ENCODE measurements at places on chromosomes 2 and 18.

DNA sequence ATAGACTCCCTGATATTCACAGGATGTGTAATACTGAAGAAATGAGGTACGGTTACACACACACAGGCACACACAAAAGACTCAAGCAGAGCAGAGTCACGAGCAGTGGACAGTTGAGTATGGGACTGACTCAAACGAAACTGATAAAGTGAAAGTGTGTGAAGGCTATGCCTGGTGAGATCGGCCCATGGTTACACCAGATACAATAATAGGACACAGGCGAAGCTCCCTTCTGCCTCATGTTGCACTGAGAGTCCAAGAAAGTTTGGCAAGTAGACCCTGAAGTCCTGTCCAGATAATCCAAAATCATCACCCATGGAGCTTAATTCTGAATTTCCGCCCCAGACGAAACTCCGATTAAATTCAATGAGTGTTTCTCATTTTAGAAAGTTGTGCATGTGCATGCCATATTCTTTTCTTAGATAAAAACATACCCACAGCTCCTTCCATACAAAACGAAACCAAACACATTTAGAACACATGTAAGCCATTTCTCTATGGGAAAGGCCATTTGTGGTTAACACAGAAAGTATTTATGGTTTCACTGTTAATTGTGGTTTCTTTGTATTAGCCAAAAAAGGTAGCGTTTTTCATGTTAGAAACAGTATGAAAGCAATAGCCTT lies 567.6 kb downstream of the PLCL1 start:
- DNase-seq = peak; percentile 13

DNA sequence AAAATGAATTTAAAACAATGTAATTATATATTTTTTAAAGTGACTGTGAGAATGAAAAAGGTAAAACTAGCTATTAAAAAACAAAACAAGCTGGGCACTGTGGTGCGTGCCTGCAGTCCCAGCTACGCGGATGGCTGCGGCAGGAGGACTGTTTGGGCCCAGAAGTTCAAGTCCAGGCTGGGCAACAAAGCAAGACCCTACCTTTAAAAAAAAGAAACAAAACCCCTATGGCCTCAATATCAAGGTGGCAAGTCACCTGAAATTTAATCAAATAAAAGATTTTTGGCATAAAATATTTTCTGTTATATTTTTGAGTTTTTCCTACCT lies 46.9 kb upstream of the STRN start:
- no peak for DNase-seq

GRCh38 chr2:56034258-56034657 lies 110.7 kb upstream of the EFEMP1 start:
- no peak for DNase-seq

GRCh38 chr18:77784759-77785379 lies 535.2 kb downstream of the GALR1 start:
- DNase-seq = no peak

DNA sequence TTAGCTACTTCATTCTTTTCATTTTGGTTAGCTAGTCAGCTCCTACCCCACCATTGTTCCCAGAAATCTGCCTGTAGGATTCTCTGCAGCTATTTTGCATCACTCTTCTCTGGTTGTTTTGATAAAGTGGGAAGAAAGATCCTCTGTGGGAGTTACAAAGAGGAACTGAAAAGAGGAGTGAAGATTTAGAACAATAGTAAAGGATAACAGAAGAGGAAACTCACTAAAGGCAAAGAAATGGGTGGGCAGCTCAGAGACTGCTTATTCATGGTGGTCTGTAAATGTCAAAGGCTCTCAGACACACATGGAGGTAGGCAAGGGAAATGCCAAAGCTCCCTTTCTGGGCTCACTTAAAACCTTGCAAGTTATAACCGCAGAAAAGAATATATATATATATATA lies 17.2 kb upstream of the CD207 start:
- DNase-seq = no peak

GRCh38 chr2:171367692-171368091 lies 66.1 kb downstream of the METTL8 start:
- no peak for DNase-seq

GRCh38 chr2:45575881-45576280 lies 35.2 kb downstream of the SRBD1 start:
- DNase-seq = no peak

DNA sequence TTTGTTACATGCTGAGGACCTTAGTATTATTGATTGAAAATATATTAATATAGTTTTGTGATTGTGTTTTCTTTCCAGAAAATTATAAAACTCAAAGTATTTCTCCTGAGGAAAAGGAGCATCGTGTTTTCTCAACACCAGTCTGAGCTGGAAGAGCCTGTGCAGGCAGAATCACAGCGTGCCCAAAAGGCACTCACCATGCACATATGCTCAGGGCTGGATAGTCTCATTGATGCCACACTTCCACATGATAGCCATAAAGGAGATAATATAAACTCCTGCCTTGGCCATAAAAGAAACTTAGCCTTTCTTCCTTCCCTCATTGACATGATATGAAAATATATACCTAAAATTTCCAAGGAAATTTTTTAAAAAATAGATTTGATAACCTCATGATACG lies 4.0 kb downstream of the PDE1A start:
- DNase-seq = no peak

DNA sequence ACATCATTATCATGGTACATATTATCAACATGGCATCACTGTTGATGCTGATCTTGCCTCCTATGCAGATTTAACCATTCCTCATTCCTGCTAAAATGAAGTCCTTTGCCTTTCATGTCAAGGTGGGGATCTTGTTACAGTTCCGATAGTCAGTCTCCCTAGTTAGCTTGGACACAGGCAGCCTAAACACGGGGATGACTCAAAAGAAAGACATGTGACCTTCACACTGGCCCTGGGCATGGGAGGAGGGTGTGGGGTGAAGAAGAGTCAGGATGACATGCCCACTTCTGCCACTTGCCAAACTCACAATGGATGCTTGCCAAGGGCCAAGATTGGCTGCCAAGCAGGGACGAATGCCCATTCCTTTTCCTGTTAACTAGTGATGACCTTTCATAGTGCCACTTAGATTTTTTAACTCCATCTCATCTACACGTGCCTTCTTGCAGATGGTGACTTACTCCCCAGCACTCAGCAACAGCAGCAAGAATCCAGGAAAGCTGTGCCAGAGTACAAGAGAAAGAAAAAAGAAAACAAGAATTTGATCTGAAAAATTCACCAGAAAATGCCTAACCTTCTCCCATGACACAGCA lies 13.9 kb upstream of the SLC1A4 start:
- DNase-seq = no peak

GRCh38 chr2:207796585-207797350 lies 27.1 kb upstream of the FZD5 start:
- DNase-seq = no peak

DNA sequence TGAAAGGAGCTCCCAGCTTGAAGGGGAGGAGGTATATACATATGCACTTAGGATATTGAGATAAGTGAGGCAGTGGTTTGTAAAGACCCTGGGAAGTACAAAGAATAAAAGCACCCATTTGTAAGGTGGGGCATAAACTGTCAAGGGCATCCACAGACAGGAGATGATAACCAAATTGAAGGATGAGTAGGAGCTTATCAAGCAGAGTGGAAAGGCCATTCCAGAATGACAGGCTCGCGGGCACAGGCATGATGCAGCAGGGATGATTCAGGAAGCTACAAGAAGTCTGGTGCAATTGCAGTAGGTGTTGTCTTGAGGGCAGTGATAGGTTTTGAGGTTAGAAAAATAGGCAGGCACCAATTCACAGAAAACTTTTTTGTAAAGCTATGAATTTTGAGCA lies 504.8 kb downstream of the PIK3C3 start:
- DNase-seq = no peak

- DNase-seq = no peak
Measured at GRCh38 chr2:241049739-241050623, 51.6 kb downstream of the SNED1 start.

- DNase-seq = no peak
Measured at GRCh38 chr2:8430628-8431027, 251.2 kb upstream of the ID2 start.

DNA sequence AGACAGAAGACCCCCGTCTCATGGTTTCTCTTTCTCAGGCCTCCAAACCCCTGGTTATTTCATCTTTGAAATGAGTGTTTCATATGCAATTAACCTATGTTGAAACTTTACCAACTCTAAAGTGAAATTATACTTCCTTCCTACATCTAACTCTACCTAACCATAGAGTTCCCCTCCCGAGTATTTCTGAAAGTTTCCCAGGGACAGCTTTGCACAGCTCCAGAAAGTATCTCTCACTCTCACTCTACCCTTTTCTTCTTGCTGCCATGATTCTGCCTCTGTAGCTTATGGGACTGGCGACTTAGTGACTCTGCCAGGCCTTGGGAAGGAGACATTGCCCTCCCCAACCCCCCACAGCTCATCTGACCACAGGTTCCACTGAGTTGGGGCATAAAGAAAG lies 107.9 kb downstream of the B3GNT2 start:
- DNase-seq = no peak

GRCh38 chr2:149656996-149657395 lies 69.4 kb upstream of the MMADHC start:
- no peak for DNase-seq

DNA sequence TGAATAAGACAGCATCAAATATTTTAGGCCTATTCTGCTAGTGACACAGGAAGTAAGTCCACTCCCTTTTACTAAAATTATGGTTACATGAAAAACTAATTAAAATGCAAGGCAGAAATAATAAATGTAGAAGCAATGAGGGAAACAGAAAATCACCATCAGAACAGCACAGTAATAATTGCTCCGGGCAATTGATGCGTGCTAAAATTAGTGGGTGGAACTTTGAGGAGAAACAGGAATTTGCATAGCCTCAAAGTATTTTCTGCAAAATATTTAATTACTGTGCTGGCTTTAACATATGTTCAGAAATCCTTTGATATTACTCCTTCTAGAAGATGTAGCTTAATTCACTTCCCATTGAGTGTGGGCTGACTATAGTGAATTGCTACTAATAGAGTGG lies 654.3 kb upstream of the RAB6C start:
- no peak for DNase-seq

- DNase-seq = no peak
Measured at GRCh38 chr2:27123302-27124150, at the start of gene ABHD1. Gene ABHD1, plus strand, starts transcription at chr2:27123815. Its CDS starts 134 bp downstream, at chr2:27123949.

DNA sequence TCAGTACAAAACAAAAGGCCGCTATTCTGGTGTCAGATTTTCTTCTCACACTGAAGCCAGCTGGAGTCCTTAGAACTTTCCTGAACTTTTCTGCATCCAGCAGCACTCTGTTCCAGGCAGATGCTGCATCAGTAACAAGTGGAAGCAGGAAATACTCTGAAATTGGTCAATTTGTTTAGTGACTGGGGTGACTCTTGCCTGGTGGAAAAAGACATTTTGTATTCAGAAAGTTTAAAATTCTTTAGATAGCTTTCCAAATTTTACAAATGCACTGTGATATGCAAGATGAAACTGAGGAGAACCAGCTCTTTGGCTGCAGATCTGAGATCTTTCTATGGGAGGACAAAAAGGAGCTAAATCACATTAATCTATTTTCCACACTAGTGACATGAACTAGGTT lies 385.7 kb downstream of the NRXN1 start:
- no peak for DNase-seq

- no peak for DNase-seq
Measured at GRCh38 chr2:96325041-96325883, at the start of gene ITPRIPL1. Gene ITPRIPL1, plus strand, starts transcription at chr2:96325317. Its CDS starts 523 bp downstream, at chr2:96325840.

DNA sequence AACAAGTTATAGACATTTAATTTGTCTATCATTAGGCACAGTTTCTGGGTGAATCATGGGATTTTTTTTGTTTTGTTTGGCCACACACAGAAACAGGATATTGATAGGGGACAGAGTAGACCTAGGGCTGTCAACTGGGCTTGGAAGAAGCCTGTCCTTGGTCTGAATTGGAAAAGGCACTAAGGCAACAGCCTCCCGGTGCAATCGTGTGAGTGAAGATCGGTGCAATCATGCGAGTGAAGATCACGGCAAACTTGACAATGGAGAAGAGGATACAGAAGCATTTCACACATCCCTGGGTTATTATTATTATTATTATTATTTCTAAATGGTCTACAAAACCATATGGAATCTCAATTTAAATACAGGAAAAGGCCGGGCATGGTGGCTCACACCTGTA lies 94.5 kb downstream of the ACKR3 start:
- no peak for DNase-seq

Data from GM19239 (cell line).